ENCODE measurements at places on chromosomes 1 and 21.

DNA sequence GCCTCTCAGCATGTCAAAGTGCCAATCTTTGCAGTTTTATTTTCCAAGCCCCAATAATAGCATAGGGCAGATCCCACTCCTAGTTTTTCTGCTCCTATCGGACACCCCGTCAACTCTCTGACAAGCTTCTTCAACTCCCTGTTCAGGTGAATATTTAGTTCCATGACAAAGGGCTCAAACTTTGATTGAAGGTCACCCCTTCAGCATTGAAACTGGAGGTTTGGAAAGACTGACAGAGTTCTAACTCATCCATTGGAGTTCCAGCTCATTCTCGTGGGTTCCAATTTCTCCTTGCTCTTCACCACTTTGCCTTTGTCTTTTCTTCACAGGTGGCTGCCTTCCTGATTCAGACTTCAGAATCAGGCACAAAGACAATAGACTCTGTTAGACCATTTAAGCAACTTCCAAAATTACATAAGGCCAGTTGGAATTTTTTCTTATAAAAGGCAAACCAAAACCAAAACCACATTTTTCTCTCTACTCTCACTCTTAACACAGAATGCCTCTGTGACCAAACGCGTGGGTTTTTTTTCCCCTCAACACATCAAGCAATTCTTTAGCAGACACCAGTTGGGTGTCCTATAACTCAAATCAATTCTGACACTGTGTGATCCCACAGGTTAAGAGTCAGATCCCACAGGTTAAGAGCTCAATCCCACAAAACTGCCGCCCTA lies 169.3 kb upstream of the USP25 start:
- peaks cover 2% of the 10 kb centered on the region for H3K27me3 ChIP-seq
- no peak overlapping the region for H3K4me3 ChIP-seq
- DNase-seq: no peak
- H3K27ac ChIP-seq: no peak overlapping the region
- no peaks in the 10 kb centered on the region for H3K4me1 ChIP-seq

DNA sequence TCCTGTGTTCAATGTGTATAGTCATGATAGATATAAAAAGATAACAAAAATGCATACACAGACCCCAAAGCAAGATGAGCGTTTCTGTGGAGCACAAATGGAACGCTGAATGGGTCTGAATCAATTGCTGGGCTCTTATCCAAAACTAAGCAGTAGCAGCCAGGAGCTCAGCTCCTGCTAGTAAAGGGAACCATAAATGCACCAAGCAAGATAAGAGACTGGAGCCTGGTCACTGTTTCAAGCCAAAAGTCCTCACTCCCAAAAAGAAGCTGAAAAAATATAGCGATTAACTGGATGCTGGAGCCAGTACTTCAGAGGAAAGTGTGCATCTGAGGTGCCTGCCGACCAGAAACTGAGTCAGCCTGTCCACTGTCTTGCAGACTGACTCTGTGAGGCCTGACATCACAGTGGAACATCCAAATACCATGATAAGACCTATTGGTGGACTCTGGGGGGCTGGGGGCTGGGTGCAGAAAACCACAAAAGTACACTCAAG lies 68.9 kb downstream of the LRRC8C start:
- H3K27me3 ChIP-seq: no peaks in the 10 kb centered on the region
- H3K27ac ChIP-seq: peak overlapping the region; percentile 84
- DNase-seq: peak; percentile 11
- H3K36me3 ChIP-seq: peaks cover 13% of the 10 kb centered on the region
- H3K4me3 ChIP-seq: peak overlapping the region; percentile 30
- H3K4me1 ChIP-seq: peaks cover 74% of the 10 kb centered on the region

DNA sequence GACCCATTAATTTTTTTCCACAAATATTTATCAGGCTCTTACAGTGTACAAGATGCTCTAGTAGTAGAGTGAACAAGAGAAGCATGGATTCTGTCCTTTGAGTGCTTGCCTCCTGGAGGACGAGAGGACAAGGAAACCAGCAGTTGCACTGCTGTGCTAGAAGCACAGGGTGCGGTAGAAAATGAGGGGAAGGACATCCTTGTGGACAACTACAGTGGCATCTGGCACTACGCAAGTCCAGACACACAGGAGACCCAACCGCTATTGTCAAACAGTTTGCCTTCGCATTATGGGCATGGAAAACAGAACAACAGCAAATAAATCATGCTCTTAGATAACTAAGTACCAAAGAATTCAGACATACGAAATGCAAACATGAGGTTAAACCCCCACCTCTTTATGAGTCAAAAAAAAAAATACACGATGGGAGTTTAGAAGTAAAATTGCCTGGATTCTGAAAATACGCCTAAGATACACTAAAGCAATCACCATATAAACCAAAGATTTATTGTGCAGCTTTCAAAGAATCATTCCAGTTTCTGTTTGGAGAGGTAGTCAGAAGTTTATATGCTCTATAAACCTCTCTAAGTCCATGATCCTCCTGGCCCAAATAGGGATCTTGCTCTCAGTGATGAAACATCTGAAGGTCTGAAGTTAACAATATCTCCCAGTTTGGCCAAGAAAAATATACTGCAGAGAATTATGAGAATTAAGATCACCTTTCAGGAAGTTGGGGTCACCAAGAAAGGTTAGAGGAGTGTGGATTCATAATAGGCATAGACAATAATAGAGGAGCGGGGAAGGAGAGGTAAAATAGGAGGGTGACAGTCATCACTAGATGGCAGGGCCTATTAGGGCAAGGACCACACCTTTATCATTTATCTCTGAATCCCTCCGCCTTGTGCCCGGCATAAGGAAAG lies 307.8 kb downstream of the NFIA start:
- H3K4me3 ChIP-seq: no peak overlapping the region
- H3K4me1 ChIP-seq: peaks cover 4% of the 10 kb centered on the region
- H3K27me3 ChIP-seq: no peaks in the 10 kb centered on the region
- peaks cover 4% of the 10 kb centered on the region for H3K36me3 ChIP-seq
- DNase-seq: no peak

GRCh38 chr21:34707876-34708325 lies 39.1 kb downstream of the CLIC6 start:
- H3K36me3 ChIP-seq: no peaks in the 10 kb centered on the region
- peaks cover 6% of the 10 kb centered on the region for H3K27me3 ChIP-seq
- DNase-seq: peak; percentile 4
- H3K27ac ChIP-seq: no peak overlapping the region
- peaks cover 14% of the 10 kb centered on the region for H3K4me1 ChIP-seq

DNA sequence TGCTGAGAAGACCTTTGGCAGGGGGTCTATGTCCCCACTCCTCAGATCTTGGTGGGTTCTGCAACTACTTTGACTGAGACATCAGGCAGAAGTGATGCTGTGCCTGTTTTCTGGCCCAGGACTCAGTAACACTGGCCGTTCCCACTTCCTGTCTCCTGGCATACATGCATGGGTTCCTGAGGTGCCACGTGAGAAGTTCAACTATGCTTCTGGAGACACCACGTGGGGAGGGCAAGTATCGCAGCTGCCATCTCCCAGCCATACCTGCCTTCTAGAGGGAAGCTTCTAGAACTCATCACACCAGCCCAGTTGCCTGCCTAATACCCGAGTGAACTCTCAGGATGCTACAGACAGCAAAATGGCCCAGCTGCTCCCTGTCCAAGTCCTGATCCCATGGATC lies 65.8 kb downstream of the TRABD2B start:
- H3K27ac ChIP-seq: no peak overlapping the region
- DNase-seq: no peak
- H3K4me3 ChIP-seq: no peak overlapping the region
- peaks cover 2% of the 10 kb centered on the region for H3K27me3 ChIP-seq
- H3K4me1 ChIP-seq: no peaks in the 10 kb centered on the region

- H3K4me1 ChIP-seq: peaks cover 41% of the 10 kb centered on the region
- peak within 1 kb of the TSS; percentile 85 for H3K4me3 ChIP-seq
- peak within 1 kb of the TSS; percentile 32 for H3K27ac ChIP-seq
- H3K36me3 ChIP-seq: peaks cover 3% of the 10 kb centered on the region
- H3K27me3 ChIP-seq: peaks cover 9% of the 10 kb centered on the region
Observed at GRCh38 chr21:43864962-43865539, at the start of gene AGPAT3. Gene AGPAT3 (plus strand): TSS chr21:43865223. CDS start chr21:43959682, 94,459 bp downstream.

- H3K4me1 ChIP-seq: peaks cover 22% of the 10 kb centered on the region
- H3K36me3 ChIP-seq: no peaks in the 10 kb centered on the region
- H3K27me3 ChIP-seq: peaks cover 3% of the 10 kb centered on the region
- DNase-seq: no peak
Observed at GRCh38 chr1:40003156-40004093, 37.1 kb upstream of the CAP1 start.

- no peaks in the 10 kb centered on the region for H3K27me3 ChIP-seq
- H3K4me1 ChIP-seq: no peaks in the 10 kb centered on the region
- no peak overlapping the region for H3K27ac ChIP-seq
- H3K4me3 ChIP-seq: no peak overlapping the region
- DNase-seq: no peak
- no peaks in the 10 kb centered on the region for H3K36me3 ChIP-seq
Observed at GRCh38 chr1:54559771-54560231, 11.8 kb downstream of the ACOT11 start.

DNA sequence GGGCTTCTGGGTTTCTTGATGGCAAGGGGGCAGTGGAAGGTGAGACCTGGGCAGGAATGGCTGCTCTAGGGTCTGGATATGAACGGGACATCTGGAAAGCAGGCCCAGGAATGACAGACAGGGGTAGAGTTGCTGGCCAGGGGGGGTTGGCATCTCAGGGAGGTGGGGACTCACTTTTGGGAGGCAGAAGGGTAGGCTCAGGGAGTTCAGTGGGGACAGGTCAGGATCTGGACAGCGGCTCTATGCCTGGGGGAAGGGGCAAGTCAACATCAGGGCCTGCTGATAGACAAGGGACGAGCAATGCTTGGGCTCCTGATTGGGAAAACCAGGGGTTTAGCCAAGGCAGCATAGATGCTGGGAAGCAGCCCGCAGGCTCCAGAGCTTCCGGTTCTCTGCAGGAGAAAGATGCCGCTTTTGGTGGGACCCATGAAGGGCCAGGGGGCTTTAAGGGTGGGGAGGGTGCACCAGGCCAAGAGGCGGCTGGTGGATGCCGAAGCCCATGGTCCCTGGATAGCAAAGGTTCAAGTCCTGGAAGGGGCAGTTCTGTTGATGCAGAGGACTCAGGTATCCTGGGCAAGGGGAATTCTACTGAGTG lies 21.9 kb downstream of the IGFN1 start:
- no peaks in the 10 kb centered on the region for H3K36me3 ChIP-seq
- no peak overlapping the region for H3K4me3 ChIP-seq
- no peak for DNase-seq
- H3K27me3 ChIP-seq: peaks cover 4% of the 10 kb centered on the region
- H3K27ac ChIP-seq: no peak overlapping the region

- peak overlapping the region; percentile 93 for H3K4me3 ChIP-seq
- peaks cover 15% of the 10 kb centered on the region for H3K4me1 ChIP-seq
- peak; percentile 2 for DNase-seq
- H3K36me3 ChIP-seq: no peaks in the 10 kb centered on the region
- peak overlapping the region; percentile 60 for H3K27ac ChIP-seq
Observed at GRCh38 chr1:46248122-46248920, 758 bp downstream of the RAD54L start.

- H3K36me3 ChIP-seq: no peaks in the 10 kb centered on the region
- H3K27me3 ChIP-seq: peaks cover 4% of the 10 kb centered on the region
- DNase-seq: peak; percentile 87
- H3K27ac ChIP-seq: peak overlapping the region; percentile 92
Observed at GRCh38 chr1:11719313-11720032, 16.5 kb upstream of the AGTRAP start.

DNA sequence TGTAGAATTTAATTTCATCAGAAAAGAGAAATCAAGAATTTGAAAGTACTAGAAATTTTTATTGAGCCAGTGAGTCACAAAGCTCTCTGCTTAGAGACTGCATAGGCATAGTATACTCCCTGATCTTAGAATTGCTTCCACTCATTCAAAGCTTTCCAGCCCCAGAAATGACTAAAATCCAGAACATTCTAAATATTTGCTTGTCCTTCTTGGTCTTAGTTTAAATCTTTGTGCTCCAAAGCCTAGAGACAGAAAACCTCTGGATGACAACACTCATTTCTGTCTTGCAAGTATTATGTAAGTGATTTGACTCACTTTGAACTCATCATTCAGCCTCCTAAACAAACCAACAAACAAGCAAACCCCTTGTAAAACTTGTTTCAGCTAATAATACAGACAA lies 74.2 kb downstream of the PTPRC start:
- peak overlapping the region; percentile 80 for H3K27ac ChIP-seq
- H3K36me3 ChIP-seq: peaks cover 53% of the 10 kb centered on the region
- no peak for DNase-seq
- no peaks in the 10 kb centered on the region for H3K27me3 ChIP-seq
- H3K4me3 ChIP-seq: no peak overlapping the region
- H3K4me1 ChIP-seq: peaks cover 80% of the 10 kb centered on the region

DNA sequence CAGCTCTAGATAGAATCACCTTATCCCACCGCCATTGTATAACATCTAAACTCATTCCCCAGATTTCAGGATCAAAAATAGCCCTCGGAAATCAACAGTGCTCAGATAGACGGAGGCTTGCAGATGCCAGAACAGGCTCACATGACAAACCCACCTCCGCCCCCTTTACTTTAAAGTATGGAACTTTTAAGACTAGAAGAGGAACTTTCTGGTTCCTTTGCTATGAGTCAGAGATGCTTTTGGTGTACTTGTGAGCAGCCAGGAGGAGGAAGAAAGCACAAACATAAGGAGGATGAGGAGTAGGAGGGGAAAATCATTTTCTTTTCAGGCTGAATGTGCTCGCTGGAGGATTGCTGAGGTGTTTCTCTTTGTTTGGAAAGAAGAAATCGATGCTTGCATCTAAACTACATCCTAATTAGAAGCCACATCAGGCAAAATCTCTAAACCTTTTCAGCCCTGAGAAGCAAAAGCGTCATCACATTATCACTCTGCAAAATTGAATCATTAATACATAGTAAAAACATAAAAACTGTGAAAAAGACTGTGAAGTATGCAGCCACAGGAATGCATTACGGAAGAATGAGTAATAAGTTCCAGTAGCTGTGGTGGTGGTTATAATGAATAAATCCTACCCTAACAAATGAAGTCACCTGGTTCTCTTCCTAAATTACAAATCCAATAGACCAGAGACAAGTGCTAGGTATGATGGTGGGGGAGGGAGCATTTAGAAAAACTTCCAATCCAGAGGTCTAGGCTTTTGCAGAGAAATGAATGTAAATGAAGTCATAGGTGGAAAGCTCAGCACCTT lies 251.3 kb downstream of the KCNH1 start:
- H3K27ac ChIP-seq: no peak overlapping the region
- no peaks in the 10 kb centered on the region for H3K36me3 ChIP-seq
- no peak overlapping the region for H3K4me3 ChIP-seq

DNA sequence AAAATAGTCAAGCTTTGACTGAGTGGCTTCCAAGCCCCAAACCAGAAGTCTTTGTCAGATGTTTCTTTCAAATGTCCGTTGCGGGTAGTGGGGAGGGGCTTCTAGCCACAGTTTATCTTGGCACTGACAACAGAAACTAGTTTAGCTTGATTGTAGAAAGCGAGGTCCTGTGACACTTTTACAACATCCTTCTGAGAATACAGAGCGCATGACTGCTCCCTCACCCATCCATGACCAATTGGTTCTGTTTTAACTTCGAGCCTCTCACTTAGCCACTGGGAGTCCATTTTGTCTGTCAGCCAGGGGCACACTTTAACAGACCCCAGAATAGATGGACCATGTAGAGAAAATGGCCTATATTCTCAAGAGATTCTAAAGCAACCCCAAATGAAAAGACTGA lies 199.2 kb upstream of the ST6GALNAC5 start:
- H3K4me1 ChIP-seq: no peaks in the 10 kb centered on the region
- H3K36me3 ChIP-seq: no peaks in the 10 kb centered on the region
- H3K27me3 ChIP-seq: no peaks in the 10 kb centered on the region
- H3K4me3 ChIP-seq: no peak overlapping the region

- H3K27ac ChIP-seq: no peak overlapping the region
- no peak for DNase-seq
- no peaks in the 10 kb centered on the region for H3K36me3 ChIP-seq
- no peaks in the 10 kb centered on the region for H3K4me1 ChIP-seq
- H3K4me3 ChIP-seq: no peak overlapping the region
- peaks cover 26% of the 10 kb centered on the region for H3K27me3 ChIP-seq
Observed at GRCh38 chr1:204277563-204278219, 63.9 kb upstream of the GOLT1A start.
